Stimulated activated CD8-positive, alpha-beta memory T cell treated with anti-CD3 and anti-CD28 coated beads, Interleukin-7, amount 100 ng/mL, for 4 hours (primary cell): ENCODE measurements at places on chromosomes 1 and 21.

DNA sequence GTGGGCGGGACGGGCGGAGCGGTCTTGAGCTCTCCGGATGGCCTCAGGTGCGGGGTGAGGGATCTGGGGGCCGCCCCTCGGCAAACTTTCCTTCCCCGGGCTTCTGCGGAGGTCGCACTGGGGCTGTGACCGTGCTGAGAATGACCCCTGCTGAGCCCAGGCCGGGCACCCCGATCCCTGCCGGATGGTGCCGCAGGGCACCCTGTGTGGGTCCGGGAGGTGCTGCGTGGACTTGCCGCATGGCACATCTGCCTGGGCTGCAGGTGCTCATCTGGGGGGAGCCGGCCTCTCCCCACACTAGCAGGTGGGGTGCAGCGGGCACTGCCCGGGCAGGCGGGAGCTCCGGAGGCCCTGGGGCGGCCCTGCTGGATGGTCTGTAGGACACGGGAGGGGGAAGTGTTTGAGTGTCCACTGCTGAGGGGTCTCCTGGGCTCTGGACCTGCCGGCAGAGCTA is 31.8 kb upstream of the PEX10 start:
- DNase-seq = no peak

GRCh38 chr1:222987674-222988076 is 155.4 kb downstream of the TLR5 start:
- DNase-seq = no peak

- no peak for DNase-seq
These were observed 5.7 kb downstream of the HSPG2 start for GRCh38 chr1:21931171-21932093.

- DNase-seq = no peak
These were observed 85.2 kb upstream of the ACTL8 start for GRCh38 chr1:17669866-17670451.

DNA sequence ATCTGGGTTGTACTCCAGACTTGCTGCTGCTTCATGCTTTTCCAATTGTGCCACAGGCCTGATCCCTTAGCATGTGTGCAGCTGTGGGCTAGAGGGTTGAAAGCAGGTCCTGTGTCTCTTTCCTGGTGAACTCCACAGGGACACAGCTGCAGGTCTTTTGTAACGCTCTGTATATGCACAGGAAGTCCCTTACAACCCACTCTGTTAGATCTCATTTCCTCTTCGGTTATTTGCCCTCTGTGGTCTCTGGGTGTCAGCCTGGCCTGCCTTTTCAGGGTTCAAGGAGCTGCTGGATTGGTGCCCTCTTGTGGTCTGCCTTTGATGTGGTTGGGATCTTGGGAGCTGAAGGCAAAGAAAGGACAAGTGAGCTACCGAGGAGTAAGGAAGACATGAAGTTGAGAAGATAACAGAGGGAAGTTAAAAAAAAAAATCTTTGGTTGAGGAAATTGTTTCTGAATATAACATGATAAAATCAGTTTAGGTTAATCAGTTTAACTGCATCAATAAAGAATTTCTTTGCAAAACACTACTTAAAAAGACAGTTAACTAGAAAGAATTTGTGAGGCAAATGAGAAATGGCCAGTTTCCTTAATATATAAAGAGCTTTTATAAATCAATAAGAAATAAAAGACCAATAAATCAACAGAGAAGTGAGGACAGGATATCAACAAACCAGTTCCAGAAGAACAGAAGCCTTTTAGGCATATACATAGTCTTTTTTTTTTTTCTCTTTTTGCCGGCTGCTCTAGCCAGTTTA is 44.1 kb downstream of the UCK2 start:
- DNase-seq = peak; percentile 18

DNA sequence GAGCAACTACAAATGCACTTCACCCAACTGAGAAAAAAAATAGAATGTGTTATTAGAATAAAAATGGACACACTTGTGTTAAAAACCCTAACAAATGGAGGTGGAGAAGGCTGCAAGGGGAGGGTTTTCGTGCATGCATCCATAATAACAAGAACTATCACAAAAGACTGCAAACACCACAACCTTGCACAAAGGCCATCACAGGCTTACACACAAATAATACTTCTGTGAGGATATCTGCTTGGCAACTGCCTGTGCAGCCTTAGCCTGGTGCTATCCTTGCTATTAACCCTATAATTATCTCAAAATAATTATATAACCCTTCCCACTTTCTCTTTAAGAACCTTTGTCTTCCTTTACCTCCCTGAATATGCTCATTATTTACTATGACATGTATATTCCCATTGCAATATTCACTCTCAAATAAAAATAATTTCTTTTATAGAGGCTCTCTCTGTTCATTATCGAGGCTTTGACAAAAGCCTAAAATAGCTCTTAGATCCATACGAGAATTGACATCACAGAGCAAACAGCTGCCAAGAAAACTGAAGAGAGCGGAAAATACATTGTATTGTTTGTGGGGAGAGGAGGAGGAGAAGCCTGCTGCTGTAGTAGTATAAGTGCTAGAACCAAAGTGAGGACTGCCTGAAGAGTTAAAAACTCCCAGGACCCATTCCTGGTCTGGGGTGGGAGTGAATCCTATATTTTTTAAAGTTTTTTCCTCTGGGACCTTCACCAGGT is 1768.7 kb downstream of the BRINP3 start:
- no peak for DNase-seq

GRCh38 chr1:9249534-9250410 is 15.2 kb downstream of the H6PD start:
- DNase-seq = no peak

- DNase-seq = no peak
These were observed 580 bp downstream of the DVL1 start for GRCh38 chr1:1348420-1349255.

- no peak for DNase-seq
These were observed 867.3 kb downstream of the TTLL7 start for GRCh38 chr1:83131692-83131955.

- DNase-seq = peak; percentile 59
These were observed 20.1 kb downstream of the ECE1 start for GRCh38 chr1:21270086-21270689.

DNA sequence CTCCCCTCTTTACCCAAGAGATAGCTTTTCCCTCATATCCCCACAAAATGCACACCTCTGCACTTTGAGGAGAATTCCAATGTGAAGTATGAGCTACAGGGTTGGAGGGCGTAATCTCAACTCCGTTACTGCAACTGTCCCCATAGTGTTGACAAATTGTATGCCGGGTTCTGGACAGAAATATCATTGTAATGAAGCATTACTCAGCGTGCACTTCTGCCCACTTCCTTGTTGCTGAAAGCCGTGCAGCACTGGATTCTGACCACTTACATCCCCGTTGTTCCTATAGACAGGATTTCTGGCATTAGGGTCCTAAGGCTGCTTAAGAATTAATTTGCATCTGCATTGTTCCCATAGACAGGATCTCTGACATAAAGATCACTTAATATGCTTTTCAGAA is 205.6 kb downstream of the RHOU start:
- no peak for DNase-seq

DNA sequence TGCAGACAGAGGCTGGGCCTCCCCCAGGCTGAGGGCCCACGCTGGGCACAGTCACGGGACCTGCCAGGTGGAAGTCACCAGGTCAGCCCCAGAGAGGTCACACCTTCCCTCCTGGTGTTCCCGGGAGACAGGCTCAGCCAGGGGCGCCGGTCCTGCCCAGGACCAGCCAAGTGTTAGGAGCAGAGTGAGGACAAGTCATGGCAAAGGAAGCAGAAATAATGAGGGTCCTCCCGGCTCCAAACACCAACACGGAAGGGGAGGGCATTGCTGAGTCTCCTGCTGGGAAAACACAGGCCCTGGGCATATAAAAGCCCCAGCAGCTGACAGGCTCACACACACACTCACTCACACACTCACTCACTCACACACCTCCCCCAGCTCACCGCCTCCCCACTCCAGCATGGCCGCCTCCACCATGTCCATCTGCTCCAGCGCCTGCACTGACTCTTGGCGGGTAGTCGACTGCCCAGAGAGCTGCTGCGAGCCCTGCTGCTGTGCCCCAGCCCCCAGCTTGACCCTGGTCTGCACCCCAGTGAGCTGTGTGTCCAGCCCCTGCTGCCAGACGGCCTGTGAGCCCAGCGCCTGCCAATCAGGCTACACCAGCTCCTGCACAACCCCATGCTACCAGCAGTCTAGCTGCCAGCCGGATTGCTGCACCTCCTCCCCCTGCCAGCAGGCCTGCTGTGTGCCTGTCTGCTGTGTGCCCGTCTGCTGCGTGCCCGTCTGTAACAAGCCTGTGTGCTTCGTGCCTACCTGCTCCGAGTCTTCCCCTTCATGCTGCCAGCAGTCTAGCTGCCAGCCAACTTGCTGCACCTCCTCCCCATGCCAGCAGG is at the start of gene KRTAP10-10:
Gene KRTAP10-10, plus strand, starts transcription at position 339 of the 833 bp plus-strand sequence. Its CDS starts 62 bp downstream, at position 401.
- no peak for DNase-seq

DNA sequence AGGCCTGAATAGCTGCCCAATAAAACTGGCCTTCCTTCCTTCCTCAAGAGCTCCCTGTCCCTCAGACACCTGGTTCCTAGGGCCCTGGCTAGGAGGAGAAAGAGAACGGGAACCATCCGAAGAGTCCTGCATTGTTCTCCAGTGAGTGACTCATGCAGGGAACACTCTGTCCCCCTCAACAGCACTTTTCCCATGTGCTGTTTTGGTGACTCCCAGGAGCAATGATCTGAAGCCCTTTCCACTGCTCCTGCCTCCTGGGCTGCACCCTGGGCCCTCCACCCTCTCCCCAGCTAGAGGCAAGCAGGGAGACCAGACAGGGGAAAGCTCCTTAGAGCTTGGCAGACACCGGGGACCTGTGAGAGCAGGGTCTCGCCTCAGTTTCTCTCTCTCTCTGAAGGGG is 18.9 kb downstream of the TNNT2 start:
- DNase-seq = no peak

DNA sequence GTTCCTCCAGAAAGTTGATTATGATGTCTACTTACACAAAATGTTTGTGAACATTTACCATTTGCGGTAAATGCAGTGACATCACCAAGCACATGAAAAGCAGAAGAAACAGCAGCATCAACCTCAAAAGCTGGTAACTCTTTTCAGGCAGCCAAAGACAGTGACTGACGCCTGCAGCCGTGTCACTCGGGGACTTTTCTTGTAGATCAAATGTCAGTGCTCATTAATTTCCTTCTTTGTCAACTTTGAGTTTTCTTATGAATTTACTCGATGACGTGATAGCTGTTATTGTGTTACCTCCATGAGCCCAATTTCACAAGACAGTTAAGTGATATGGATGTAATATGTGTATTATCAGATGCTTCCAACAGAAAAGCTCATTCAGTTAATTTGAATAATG is 92.5 kb downstream of the RIPK4 start:
- no peak for DNase-seq

GRCh38 chr1:219188331-219188803 is 14.7 kb downstream of the LYPLAL1 start:
- DNase-seq = no peak

DNA sequence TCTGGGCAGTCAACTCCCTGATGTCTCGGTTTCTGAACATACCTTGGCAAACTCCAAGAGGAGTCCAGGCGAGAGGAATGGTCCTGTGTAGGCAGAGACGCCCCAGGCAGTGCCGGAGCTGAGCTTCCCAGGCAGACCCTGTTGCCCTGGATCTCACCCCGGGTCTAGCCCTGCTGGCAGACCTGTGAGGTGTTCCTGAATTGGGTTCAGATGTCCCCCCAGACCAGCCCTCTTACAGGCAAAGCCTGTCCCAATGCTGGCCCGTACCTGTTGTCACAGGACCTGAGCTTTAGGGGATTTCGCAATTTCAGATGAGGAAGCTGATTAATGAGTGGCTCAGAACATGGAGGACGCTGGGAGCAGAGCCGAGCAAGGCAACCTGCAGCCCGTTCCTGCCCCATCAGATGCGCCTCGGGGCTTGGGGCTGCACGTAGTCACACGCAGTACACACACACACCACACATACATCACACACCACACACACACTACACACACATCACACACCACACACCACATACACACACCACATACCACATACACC is 38.5 kb upstream of the PDE9A start:
- DNase-seq = peak; percentile 17

DNA sequence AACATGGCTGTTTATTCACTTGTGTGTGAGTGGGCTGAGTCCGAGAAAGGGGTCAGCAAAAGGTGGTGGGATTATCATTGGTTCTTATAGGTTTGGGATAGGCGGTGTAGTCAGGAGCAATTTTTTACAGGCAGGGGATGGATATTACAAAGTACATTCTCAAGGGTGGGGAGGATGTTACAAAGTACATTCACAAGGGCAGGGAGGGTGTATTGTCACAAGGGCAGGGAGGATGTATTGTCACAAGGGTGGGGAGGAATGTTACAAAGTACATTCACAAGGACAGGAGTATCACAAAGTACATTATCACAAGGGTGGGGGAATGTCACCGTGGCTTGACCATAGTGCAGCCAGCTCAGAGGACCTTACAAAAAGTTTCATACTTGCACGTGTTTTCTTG is 31.1 kb upstream of the ITLN2 start:
- DNase-seq = no peak

GRCh38 chr1:206744683-206745082 is 25.9 kb upstream of the IL19 start:
- no peak for DNase-seq

DNA sequence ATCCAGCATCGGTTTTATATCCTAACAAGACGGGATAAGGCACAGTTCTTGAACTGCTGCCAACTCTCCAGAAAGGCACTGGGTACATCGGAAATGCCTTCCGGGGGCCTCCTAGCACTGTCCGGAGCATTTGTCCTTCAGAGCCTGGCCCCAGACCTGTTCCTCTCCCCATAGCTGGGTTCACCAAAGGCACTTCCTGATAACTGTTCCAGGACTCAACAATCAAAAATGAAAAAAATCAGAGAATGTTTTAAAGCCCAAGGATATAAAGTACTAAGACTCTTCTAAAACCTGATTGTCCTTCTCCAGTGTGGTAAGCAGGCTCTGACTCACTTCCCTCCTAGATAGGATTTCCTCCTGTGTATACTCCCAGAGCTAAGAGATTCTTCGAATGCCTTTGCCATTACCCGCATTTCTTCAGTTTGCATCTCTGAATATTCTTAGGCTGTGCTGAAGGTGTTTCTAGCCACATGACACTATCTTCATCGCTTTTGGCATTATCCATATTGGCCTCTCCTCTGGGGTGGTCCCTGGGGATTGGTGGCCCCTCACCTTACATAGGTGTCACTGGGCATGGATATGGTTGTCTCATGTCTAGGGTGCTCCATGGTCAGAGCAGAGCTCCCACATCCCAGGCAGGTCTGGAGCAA is 112.9 kb downstream of the ZBTB18 start:
- DNase-seq = no peak

DNA sequence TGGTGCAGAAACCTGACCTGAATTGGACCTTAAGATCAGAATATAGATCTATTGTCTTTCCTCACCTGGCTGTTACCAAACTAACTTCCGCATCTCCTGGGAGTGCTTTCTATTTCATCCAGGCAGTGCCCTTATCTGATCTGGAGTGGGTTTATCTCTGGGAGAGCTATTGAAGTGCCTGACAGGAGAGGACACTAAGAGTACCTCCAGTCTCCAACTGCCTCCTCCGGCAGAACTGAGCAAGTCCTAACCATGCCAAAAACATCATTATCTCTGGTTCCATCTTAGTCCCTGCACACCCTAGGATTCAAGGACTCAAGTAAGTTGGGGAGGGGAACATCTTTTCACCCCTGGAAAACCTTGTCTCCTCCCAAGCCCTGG is 12.4 kb upstream of the KCNJ15 start:
- no peak for DNase-seq
